ENCODE measurements at places on chromosomes 2 and 18. TPM values are rescaled to one million over a fixed set of nuclear protein-coding genes. Genes with fewer than 3 reads are reported as not detected.

Gene OSR1
- not detected for total RNA-seq

Gene TMEM185B
- total RNA-seq, result 19.7 TPM

Gene GREB1
- total RNA-seq, result 0.81 TPM

Gene C1GALT1C1L
- total RNA-seq, result not detected

Gene ABCA12
- not detected for total RNA-seq

Gene VAMP8
- 114 TPM for total RNA-seq

Gene ACMSD
- total RNA-seq, result not detected

Gene MAP3K19
- not detected for total RNA-seq

Gene DUSP19
- 2.7 TPM for total RNA-seq

Gene CCDC141
- 1.3 TPM for total RNA-seq

Gene ALKAL2
- total RNA-seq, result not detected

DNA sequence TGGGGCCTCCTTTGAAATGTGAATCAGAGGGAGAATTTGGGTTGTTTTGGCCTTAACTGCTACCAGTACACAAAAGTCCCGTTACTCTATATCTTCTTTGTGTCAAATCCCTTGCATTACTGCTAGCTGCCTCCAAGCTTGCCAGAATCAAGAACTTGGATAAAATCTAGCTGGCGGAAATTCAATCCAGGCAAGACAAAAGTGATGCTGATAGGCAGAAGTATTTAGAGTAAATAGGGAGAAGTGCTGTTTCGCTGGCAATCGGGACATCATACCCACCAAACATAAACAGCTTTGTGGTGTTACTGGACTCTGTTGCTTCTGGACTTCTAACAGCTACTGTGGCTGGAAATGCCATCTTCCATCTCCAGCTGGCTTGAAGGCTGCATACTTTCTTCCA, 2.5 kb downstream of the IFIH1 start:
- DNase-seq, result no peak
- H3K27ac ChIP-seq, result peak overlapping the region; percentile 38
- H3K27me3 ChIP-seq, result no peaks in the 10 kb centered on the region

- no peaks in the 10 kb centered on the region for H3K27me3 ChIP-seq
- H3K36me3 ChIP-seq, result peaks cover 75% of the 10 kb centered on the region
- no peak overlapping the region for H3K27ac ChIP-seq
- H3K4me1 ChIP-seq, result peaks cover 3% of the 10 kb centered on the region
- DNase-seq, result no peak
These were observed 106.9 kb upstream of the ACVR1C start for GRCh38 chr2:157735532-157735931.

DNA sequence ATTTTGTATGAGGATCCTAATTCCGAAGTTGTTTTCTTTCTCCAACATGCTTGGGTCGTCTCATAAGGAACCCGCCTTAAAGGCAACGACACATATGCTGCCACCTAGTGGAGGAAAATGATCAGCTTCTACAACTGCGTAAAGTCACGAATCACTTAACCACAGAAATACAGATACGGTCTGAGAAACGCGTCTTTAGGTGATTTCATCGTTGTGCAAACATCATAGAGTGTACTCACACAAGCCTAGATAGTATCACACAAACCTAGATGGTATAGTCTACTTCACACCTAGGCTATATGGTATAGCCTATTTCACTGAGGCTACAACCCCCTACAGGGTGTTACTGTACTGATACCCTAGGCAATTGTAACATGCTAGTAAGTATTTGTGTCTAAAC, 13.1 kb downstream of the GNLY start:
- no peak overlapping the region for H3K4me3 ChIP-seq
- H3K27me3 ChIP-seq, result peaks cover 4% of the 10 kb centered on the region
- no peak overlapping the region for H3K27ac ChIP-seq
- peaks cover 28% of the 10 kb centered on the region for H3K4me1 ChIP-seq

GRCh38 chr2:214232271-214232670, 178.6 kb upstream of the VWC2L start:
- H3K27ac ChIP-seq, result no peak overlapping the region
- no peak overlapping the region for H3K4me3 ChIP-seq
- H3K36me3 ChIP-seq, result no peaks in the 10 kb centered on the region
- no peaks in the 10 kb centered on the region for H3K4me1 ChIP-seq
- no peak for DNase-seq
- H3K27me3 ChIP-seq, result no peaks in the 10 kb centered on the region

- no peak overlapping the region for H3K4me3 ChIP-seq
- no peak for DNase-seq
- no peaks in the 10 kb centered on the region for H3K4me1 ChIP-seq
- peaks cover 12% of the 10 kb centered on the region for H3K27me3 ChIP-seq
- H3K36me3 ChIP-seq, result no peaks in the 10 kb centered on the region
These were observed 71.2 kb downstream of the MEP1B start for GRCh38 chr18:32261003-32261402.

- H3K36me3 ChIP-seq, result no peaks in the 10 kb centered on the region
- H3K27me3 ChIP-seq, result no peaks in the 10 kb centered on the region
These were observed 55.2 kb downstream of the RASGRP3 start for GRCh38 chr2:33531549-33532059.

DNA sequence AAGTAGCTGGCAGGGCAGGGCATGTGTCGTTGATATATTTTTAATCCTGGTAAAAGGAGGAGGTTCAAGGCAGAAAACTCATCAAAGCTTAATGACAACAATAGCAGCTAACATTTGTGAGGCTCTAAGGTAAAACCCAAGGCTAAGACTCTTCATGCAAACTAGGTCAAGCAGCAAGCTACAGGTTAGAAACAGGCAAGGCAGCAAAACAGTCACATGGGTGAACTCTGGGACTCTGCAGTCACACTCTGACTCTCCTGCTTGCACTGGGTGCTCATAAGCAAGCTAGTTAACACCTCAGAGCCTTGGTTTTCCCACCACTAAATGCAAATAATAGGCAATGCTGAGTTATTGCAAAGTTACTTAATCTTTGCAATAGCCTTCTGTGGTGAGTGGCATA, 7.9 kb downstream of the IL1RN start:
- H3K27me3 ChIP-seq, result no peaks in the 10 kb centered on the region
- no peaks in the 10 kb centered on the region for H3K36me3 ChIP-seq
- H3K4me1 ChIP-seq, result peaks cover 24% of the 10 kb centered on the region
- H3K4me3 ChIP-seq, result no peak overlapping the region
- DNase-seq, result no peak
- no peak overlapping the region for H3K27ac ChIP-seq

GRCh38 chr18:63410792-63411191, 11.5 kb downstream of the VPS4B start:
- H3K36me3 ChIP-seq, result peaks cover 29% of the 10 kb centered on the region
- peaks cover 46% of the 10 kb centered on the region for H3K4me1 ChIP-seq
- no peaks in the 10 kb centered on the region for H3K27me3 ChIP-seq
- H3K27ac ChIP-seq, result peak overlapping the region; percentile 15
- no peak overlapping the region for H3K4me3 ChIP-seq
- no peak for DNase-seq

- no peaks in the 10 kb centered on the region for H3K27me3 ChIP-seq
- DNase-seq, result no peak
- H3K27ac ChIP-seq, result no peak overlapping the region
- no peaks in the 10 kb centered on the region for H3K4me1 ChIP-seq
- no peaks in the 10 kb centered on the region for H3K36me3 ChIP-seq
These were observed 1.3 kb upstream of the TOGARAM2 start for GRCh38 chr2:28979576-28980366.

DNA sequence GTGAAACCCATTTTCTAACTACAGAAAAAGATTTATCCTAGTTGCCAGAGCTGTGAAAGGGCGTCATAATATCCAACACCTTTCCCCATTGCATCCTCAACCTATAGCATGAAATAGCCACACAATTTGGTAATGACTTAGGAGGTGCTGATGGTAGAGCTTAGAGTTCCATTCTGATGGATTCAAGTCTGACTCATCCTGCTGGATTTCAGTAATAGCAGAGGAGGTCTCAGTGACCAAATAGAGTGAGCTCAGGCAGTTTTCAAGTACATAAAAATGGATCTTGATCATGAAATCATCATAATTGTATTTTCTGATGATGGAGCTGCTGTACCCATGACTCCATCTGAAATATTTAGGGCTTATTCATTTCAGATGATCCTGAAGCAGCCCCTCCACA, 270.7 kb upstream of the KLHL29 start:
- H3K27ac ChIP-seq, result no peak overlapping the region
- no peak for DNase-seq
- H3K4me1 ChIP-seq, result no peaks in the 10 kb centered on the region
- no peak overlapping the region for H3K4me3 ChIP-seq

DNA sequence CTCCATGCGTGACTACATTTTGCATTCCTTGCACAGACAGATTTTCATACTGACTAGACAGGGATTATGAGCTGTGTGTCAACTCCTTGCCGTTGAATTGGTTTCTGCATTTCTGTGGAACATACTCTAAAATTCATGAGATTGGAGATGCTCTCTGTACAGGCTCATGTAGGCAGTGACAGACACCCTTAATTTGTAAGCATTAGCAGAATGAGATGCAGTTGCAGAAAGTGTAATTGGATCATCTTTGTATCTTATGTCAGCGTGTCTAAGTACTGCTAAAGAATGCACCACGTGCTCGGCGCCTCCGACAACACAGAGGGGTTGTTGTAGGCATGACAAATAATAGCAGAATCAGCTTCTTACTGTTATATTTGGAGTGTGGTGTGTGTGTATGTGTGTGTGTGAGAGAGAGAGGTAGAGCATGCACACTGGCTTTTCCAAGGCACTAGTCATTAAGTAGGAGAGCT, 212.4 kb downstream of the CMPK2 start:
- H3K36me3 ChIP-seq, result no peaks in the 10 kb centered on the region
- no peak for DNase-seq
- no peak overlapping the region for H3K27ac ChIP-seq

DNA sequence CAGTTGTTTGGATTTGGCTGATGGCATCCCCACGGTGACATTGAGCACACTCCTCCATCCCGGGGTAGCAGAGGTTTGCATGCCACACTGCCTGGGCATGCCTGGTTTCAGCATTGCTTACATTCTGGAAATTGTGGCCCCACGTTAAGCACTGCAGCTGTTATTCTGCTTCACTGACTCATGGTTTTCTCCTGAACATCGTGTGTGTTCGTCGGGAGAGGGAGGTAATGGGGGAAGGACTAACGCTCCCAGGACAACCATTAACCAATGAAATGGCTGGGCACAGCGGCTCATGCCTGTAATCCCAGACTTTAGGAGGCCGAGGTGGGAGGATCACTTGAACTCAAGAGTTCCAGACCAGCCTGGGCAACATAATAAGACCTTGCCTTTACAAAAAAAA, 28.2 kb upstream of the YWHAQ start:
- H3K27ac ChIP-seq, result no peak overlapping the region
- H3K4me1 ChIP-seq, result peaks cover 50% of the 10 kb centered on the region
- no peak for DNase-seq
- H3K27me3 ChIP-seq, result peaks cover 2% of the 10 kb centered on the region

DNA sequence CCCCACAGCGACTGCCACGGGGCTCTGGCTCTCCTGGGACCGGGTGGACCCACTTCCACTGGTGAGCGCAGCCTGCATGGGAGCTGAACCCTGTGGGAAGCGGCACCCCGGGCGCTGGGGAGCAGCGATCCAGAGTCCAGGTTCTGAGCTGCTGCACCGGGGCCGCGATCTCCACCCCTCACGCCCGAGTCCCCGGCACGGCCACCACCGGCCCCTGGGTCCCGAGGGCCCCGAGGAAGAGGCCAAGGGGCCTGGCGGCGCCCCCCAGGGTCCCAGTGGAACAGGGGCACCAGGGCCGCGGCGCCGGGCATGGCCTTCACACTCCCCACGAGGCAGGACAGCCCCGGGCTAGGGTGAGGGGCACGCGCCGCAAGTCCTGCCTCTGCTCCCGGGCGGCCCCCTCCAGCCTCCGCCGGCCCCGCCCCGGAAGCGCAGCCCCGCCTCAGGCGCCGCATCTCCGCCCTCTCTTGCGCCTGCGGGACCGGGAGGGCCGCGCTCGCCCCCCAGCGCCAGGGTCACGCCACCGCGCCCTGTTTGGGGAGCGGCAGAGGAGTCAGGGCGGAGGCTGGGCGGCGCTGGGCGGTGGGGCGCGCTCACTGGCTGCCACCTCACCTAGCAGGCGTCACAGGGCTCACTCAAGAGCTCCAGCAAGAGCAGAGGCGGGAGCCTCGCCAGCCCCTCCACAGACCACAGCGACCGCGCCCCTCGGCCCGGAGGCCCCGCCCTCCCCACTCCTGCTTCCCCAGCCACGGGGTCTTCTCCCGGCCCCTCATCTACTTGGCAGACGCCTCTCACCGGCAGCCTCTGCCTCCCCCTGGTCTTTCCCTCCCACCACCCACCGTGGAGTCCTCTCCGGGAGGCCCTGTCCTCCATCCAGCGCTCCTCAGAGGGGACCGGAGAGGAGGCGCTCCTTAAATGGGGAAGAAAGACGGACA, 26.8 kb downstream of the THAP4 start:
- peaks cover 3% of the 10 kb centered on the region for H3K36me3 ChIP-seq
- peak overlapping the region; percentile 46 for H3K4me3 ChIP-seq
- DNase-seq, result peak; percentile 94
- peaks cover 14% of the 10 kb centered on the region for H3K4me1 ChIP-seq
- H3K27ac ChIP-seq, result no peak overlapping the region
- H3K27me3 ChIP-seq, result no peaks in the 10 kb centered on the region

DNA sequence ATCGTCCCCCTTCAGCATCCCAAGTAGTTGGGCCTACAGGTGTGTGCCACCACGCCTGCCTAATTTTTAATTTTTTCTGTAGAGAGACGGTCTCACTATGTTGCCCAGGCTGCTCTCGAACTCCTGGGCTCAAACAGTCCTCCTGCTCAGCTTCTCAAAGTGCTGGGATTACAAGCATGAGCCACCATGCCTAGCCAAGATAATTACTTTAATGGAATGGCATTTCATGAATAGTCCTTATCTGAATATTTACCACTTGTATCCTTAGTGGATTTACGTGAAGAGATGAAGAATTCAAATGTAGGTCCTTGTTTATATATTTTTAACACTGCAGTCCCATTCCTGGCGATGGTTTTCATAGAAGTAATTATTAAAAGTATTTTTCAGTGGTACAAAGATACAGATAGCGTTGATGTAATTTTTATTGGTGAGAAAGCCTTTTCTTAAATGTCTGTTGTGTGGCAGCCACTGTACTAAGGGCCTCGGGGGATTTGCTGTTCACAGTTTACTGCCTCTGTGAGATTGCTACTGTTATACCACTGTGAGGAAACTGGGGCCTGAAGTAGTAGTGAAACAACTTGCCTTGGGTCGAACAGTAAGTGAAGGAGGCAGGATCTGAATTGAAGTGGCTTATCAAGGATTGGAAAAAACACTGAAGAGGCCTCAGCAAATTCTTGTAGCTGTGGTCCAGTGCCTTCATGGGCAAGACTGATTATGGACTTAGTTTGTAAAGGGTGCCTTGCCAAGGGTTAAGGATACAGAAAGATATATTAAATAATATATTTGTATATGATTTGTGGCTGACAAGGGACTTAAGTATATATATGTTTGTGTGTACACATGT, 151.2 kb downstream of the PRPF40A start:
- no peak overlapping the region for H3K27ac ChIP-seq
- no peaks in the 10 kb centered on the region for H3K36me3 ChIP-seq
- H3K4me1 ChIP-seq, result peaks cover 3% of the 10 kb centered on the region
- H3K27me3 ChIP-seq, result peaks cover 22% of the 10 kb centered on the region
- no peak for DNase-seq
- no peak overlapping the region for H3K4me3 ChIP-seq
